Stimulated activated CD4-positive, alpha-beta T cell treated with anti-CD3 and anti-CD28 coated beads, Interleukin-1b, Interleukin-23, amount 100 ng/mL, for 1 hour (primary cell): ENCODE measurements at places on chromosomes 16 and 17.

- DNase-seq, result peak; percentile 73
These were observed at the start of gene DHRS11 for GRCh38 chr17:36591434-36592315. Gene DHRS11 (plus strand): TSS chr17:36591879. CDS start chr17:36592010, 131 bp downstream.

- DNase-seq, result no peak
These were observed 150.4 kb upstream of the CIBAR2 start for GRCh38 chr16:85262558-85263238.

DNA sequence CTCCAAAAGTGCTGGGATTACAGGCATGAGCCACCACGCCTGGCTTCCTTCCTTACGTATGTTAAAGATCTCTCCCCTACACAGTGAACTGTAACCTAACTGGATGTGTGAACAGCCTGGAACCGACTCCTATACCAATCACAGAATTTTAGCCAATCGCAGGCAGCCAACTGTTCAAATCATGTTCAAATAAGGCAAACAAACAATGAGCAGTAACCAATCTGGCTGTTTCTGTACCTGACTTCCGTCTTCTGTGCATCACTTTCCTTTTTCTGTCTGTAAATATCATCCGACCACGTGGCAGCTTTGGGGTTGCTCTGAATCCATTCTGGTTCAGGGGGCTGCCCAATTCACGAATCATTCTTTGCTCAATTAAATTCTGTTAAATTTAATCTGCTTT, 27.5 kb downstream of the TEKT5 start:
- no peak for DNase-seq

DNA sequence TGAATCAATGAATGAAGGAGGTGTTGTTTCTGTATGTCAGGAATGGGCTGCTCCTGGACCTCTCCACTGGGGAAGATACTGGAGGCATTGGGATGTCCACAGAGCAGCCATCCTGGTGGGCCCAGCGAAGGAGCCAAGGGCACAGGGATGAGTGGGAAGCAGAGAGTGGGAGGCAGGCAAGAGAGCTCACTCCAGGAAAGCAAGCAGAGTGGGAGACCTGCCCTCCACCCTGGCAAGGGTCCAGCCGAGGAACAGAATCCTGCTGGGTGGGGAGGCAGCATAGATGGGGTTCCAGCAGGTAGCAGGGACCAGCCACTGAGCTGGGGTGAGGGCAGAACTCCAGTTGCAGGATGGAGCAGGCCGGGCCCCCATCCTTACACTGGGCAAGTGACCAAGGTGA, 71.9 kb upstream of the AMZ2 start:
- no peak for DNase-seq

- DNase-seq, result no peak
These were observed 6.9 kb downstream of the SLC12A4 start for GRCh38 chr16:67961551-67961957.

- no peak for DNase-seq
These were observed 12.4 kb downstream of the SLFN5 start for GRCh38 chr17:35255316-35255715.

DNA sequence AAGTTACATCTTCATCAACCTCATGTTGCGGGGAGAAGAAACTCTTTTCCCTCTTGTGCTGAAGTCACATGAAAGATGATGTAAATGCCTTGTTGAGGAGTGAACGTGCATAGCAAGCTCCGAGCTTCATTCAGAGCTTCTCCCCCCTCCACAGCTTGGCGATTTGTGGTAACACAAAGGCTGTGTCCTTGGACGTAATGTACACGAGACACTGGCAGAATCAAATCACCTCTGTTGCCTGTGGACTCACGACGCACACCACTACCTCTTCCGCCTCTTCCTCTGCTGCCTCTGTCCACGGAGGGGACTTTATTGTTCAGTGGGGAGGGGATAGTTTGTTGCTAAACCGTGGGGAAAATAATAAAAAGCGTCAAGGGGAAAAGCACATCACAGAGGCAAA, 54.9 kb upstream of the CHMP6 start:
- no peak for DNase-seq

DNA sequence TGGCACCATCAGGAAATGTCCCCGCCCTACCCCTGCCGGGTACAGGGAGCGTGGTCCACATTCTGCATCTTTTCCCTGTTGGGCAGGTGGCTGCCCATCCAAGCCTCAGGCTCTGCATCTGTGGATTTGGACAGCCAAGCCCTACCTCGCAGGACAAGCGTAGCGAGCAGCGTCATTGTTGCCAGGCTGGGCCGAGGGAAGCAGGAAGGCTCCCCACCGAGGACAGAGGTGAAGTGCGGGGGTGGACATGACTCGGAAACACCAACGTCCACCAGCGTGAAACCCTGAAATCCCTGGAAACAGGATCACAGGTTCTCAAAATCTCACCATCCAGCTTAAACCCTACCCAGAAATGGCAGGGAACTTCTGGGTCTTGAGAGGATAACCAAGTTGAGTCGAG, 73.6 kb downstream of the SOCS1 start:
- DNase-seq, result no peak

- DNase-seq, result no peak
These were observed 935 bp downstream of the USP32 start for GRCh38 chr17:60390925-60391470.

- no peak for DNase-seq
These were observed 187.6 kb downstream of the RGS9 start for GRCh38 chr17:65324611-65325342.

- DNase-seq, result no peak
These were observed 239.5 kb upstream of the IRX3 start for GRCh38 chr16:54526087-54526486.

- no peak for DNase-seq
These were observed 91.9 kb upstream of the CBX4 start for GRCh38 chr17:79930877-79931816.

DNA sequence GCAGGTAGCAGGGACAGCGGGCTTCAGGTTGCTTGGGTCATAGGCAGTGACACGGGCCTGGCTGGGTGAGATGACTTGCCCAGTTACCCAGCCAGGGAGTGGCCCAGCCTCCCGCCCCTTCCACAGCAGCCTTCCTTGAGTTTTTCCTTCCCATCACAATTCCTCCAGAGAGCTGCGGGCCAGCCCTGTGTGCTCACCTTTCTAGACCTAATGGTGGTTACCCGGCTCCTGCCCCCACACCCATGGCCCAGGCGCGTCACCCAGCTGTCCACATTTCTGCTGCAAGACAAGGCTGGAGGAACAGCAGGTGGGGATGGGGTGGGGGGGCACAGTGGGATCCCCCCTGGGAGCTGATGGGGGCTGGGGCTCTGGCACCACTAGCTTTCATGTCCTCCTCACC, 203.2 kb downstream of the NTN1 start:
- DNase-seq, result no peak

- DNase-seq, result no peak
These were observed 22.7 kb downstream of the CIBAR2 start for GRCh38 chr16:85089525-85089924.

DNA sequence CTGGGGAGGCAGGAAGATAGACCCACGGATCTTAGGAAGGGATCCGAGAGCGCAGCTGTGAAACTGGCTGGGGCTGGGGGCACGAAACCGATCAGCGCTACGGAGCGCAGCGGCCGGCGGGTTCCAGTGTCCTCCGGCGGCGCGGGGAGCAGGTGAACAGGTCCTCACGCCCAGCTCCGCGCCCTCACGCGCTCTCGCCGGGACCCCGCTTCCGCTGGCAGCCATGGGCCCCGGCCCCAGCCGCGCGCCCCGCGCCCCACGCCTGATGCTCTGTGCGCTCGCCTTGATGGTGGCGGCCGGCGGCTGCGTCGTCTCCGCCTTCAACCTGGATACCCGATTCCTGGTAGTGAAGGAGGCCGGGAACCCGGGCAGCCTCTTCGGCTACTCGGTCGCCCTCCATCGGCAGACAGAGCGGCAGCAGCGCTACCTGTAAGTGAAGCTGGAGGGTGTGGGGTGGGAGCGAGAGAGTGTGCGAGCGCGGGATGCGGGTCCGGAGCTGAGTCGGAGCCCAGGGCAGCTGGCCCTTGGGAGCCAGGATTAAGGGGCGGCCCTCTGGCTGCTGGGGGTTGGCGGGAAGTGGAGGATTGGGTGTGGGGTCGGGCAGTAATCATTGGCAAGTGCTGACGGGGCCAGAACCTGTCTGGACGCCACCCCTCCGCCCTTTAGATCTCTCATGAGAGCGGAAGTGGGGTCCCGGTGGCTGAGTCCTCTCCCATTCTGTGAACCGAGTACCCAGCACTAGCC, 479 bp downstream of the ITGA3 start:
- no peak for DNase-seq

DNA sequence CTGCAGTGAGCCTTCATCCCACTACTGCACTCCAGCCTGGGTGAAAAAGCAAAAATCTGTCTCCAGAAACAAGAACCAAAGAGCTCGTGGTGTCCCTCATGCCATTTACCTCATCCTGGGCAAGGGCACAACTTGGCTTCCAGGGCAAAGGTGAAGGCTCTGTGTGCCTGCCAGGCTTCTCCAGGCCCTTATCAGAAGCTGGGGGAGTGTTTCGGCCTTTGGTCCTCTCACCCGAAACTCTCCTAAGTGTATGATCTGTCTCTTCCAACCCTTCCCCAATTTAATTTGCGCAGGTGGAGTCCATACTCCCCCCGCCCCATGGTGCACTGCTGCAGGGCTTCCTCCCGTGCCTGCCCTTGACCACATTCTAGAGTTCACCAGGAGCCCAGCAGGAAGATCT, 1.1 kb downstream of the CES2 start:
- no peak for DNase-seq

DNA sequence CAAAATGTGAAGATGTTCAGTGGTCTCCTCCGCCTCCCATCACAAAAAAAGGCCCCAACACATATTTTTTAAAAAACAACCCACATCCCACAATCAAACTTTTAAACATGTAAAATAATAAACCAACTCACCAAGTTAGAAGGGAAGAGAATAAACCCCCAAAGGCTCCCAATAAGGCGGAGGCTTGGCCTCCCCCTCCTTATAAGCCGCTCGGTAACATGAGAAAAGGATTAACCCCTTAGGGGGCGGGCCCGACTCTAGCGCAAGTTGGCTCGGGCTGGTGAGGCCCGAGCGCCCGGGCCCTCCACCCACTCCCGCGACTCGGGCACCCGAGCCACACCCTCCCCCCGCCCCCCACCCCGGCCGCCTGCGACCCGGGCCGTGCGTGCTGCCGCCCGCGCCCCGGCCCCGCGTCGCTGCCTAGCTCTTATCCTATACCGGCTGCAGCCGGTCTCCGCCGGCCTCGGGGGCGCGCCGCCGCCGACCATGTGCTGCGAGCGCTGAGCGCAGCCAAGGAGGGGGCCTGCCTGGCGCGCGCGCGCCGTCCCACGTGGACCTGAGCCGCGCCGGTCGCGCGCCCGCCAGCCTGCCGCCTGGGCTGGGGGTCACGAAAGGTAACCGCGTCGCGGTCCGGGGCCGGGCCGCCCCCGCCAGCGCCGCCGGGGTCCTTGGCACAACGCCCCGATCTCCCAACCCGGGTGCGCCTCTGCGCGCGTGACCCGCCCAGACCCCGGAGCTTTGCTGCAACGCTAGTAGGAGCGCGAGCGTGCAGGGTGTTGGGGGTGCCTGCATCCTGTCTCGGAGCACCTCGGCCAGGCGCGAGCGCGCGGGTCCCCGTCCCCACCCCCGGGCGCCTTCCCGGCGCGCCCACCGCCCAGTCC, at the start of the genes ARSG and SLC16A6:
ARSG (plus strand) TSS at position 541 of the 881 bp plus-strand sequence. CDS start 15,999 bp downstream, outside the sequence.
SLC16A6 (minus strand) TSS at position 173 of the 881 bp plus-strand sequence. CDS start 12,807 bp downstream, outside the sequence.
- peak; percentile 63 for DNase-seq

DNA sequence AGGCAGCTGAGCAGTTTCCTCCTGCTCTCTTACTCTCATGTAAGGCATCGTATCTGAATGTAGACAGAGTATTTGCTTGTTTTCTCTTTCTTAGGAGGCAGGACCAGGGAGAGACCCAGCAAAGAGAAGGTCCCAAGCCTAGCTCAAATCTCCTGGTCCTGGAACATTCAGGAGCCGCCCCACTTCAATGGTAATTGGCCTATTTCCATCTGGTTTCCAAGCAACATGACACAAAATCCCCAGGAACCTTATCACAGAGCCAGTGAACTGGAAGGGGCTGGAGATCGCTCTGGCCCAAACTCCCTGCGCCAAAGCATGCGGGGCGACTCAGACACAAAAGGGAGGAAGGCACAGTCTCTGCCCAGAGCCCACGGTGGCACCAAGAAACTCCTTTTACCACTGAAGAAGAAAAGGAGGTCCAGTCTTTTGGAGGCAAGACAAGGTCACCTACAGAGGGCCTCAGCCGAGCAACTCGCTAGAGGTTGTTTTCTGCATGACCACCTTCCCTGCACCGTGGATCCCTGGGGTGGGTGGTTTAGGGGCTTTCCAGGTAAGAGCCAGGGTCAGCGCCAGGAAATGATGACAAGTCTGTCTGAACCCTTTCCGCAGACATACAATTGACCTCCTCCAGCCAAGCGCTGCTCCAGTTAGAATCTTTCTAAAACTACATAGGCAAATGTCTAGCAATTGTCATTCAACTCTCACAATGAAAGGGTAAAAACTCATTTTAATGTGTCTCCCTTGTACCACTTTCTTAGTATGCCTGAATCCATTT, 394.7 kb downstream of the SOX9 start:
- no peak for DNase-seq

DNA sequence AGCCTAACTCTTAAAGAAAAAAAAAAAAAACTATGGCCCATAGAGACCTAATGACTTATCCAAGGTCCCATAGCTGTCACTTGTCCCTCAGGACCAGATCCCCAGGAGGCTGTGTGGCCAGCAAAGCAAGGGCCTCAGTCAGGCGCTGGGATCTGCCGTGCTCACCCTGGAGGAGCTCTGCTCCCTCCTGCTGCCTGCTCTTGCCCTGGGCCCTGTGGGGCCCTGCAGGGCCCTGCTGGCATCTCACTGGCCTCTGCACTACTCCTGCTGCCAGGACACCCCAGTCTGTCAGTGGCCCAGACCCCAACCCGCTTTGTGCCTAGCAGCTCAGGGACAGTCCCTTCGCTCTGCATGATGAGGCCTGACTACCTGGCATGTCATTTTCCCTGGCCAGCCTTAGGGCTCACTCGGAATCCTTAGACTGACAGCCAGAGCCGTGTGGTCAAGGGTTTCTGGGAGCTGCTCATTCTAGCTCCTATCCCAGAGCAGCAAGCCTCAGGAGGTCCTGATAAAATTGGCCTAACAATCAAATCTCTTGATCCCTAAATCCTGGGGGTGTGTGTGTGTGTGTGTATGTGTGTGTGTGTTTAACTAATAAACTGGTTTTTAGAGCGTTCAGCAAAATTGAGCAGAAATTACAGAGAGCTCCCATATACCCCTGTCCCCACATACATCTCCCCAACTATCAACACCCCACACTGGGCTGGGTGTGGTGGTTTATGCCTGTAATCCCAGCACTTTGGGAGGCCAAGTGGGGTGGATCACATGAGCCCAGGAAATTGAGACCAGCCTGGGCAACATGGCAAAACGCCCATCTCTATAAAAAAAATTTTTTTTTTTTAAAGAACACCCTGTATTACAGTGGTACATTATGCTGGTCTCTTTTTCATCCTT, 21.7 kb downstream of the KATNIP start:
- DNase-seq, result no peak

DNA sequence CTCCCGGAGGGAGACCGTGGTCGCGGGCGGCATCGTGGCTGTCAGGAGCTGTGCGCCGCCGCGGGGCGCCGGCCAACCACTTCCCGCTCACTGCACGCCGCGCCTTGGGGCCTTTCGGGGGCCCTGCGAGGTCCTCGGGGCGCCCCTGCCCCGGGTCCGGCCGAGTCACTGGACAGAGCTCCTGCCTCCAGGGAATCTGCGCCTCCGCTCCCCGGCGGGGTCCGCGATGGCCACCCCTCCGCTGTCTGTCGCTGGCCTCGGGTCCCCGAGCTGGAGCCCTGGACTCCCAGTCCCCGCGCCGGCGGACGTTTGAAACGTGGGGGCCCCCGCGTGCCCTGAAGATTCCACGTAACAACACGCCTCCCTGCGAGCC, at the start of gene QRICH2:
QRICH2 (minus strand) TSS at position 311 of the 373 bp plus-strand sequence; CDS start at position 33, 278 bp downstream.
- no peak for DNase-seq
